Stimulated activated CD8-positive, alpha-beta memory T cell treated with anti-CD3 and anti-CD28 coated beads, Interleukin-7, amount 100 ng/mL, for 24 hours (primary cell): ENCODE measurements at places on chromosomes 16 and 17.
A peak's percentile ranks its signal among the peaks of the same experiment; 100 is the strongest.

DNA sequence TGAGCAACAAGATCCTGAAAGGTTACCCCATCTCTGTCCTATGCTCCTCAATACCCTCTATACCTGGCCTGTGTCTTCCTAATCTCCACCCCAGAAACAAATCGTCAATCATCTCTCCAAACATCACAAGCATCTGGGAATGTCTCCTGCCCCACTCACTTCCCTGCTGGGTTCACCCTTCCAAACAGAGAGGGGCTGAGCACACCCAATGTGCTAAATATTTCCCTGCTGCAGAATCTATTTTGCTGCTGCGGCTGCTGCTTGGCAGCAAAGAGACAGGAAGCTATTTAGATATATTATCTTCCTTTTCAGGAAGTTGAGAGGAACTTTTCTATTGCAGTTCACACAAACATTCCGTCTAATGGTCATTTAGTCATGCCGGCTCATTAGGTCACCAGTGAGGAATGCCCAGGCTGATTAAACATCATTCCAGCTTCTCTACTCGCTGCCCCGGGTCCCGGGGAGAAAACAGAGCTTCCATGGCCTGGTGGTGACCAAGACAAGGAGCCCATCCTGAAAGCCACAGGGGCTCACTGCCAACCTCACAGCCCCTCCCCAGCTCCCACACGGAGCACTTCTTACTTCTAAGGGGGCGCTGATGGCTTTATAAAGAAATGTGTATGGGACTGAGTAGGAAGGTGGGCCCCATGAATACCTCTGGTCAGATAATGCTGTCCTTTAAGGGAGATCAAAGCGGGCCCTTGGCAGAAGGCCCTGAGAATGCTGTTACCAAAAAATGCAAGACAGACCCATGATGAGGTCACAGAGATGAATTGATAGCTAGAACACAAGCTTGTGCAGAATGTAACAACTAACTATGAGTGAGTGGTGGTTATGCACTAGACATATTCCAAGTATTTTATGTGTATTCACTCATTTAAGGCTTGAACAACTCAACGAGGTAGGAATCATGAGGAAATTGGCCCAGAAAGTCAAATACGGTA, 218.3 kb downstream of the SOX9 start:
- DNase-seq, result no peak

- DNase-seq, result no peak
Observed at GRCh38 chr16:22300427-22301071, 3.3 kb downstream of the POLR3E start.

GRCh38 chr16:10871157-10871991, 5.6 kb upstream of the CIITA start:
- peak; percentile 35 for DNase-seq

- DNase-seq, result no peak
Observed at GRCh38 chr16:10202649-10203048, 20.4 kb upstream of the GRIN2A start.

GRCh38 chr16:47571049-47571448, 109.9 kb downstream of the PHKB start:
- no peak for DNase-seq

GRCh38 chr16:1643521-1643920, 31.4 kb downstream of the CRAMP1 start:
- DNase-seq, result no peak

GRCh38 chr17:44352828-44353671, 7.9 kb downstream of the GRN start:
- no peak for DNase-seq

GRCh38 chr17:53844491-53845107, 21.9 kb downstream of the KIF2B start:
- DNase-seq, result no peak

GRCh38 chr16:53091466-53092211, 36.8 kb downstream of the CHD9 start:
- no peak for DNase-seq

GRCh38 chr16:31055613-31056012, 18.4 kb downstream of the ZNF668 start:
- no peak for DNase-seq

DNA sequence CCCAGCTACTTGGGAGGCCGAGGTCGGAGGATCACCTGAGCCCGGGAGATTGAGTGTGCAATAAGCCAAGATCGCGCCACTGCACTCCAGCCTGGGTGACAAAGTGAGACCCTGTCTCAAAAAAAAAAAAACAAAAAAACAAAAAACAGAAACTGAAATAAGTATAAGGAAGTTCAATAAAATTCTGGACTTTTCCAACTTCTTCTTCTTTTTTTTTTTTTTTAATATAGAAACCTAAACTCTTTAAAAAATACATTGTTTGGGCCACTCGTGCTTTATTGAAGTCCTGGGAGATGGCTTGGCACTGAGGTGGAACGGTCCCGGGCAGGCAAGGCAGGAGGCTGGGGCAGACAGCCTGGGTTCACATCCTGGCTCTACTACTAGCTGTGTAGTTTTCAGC, 36.8 kb downstream of the KATNIP start:
- DNase-seq, result no peak

DNA sequence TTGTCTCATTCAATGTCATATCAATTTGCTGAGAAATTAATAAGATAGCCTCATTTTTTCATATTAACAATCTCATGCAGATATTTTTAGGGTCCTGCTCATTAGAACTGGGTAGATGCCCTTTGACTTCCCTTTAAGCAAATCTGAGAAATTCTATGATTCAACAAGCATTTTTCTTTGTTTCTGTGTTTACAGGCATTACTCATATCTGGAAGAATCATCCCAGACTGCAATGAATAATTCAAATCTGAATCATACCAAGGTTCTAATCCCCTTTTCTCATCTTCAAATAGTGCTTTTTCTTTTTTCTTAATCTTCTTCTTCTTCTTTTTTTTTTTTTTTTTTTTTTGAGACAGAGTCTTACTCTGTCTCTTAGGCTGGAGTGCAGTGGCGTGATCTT, 69.2 kb upstream of the KIFC3 start:
- DNase-seq, result no peak

DNA sequence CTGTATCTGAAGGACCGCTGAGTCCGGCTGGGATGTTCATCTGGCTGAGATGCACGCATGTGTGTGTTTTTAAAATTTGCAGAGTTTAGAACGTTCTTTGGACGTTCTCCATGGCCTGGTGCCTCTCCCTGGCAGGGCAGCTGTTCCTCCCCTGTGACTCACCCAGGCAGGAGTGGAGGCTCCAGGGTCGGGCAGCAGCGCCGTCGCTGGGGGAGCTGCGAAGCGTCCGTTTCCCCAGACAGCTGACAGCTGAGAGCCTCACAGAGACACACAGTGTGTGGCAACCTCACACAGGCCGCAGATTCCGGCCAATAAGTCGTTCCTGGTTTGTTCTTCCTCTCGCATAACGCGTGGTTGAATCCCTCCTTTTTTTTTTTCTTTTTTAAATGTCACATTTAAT, 80.6 kb downstream of the OR1D5 start:
- no peak for DNase-seq

- DNase-seq, result no peak
Observed at GRCh38 chr16:11302977-11303376, 21.8 kb upstream of the PRM1 start.

DNA sequence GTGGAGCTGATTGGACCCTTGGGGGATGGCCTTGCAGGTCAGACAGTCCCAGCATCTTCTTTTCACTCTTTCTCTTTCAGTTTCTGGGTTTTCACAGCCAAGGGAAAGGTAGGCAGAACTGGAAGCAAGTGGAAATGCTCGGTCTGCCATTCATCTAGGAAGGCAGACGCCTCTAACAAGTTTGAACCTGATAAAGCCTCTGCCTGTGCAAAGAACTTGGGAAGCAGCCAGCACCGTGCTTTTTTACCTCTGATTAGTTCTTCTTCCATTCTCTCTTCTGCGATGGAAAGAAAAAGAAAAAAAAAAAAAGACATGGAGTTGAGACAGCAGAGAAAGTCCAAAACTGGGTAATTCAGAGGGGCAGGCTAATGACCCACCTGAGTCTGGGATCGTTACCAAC, 997.8 kb upstream of the EEF2KMT start:
- DNase-seq, result no peak

- no peak for DNase-seq
Observed at GRCh38 chr16:14043278-14043677, 27.8 kb upstream of the MRTFB start.

GRCh38 chr17:43438626-43439025, 39.8 kb downstream of the ARL4D start:
- no peak for DNase-seq

DNA sequence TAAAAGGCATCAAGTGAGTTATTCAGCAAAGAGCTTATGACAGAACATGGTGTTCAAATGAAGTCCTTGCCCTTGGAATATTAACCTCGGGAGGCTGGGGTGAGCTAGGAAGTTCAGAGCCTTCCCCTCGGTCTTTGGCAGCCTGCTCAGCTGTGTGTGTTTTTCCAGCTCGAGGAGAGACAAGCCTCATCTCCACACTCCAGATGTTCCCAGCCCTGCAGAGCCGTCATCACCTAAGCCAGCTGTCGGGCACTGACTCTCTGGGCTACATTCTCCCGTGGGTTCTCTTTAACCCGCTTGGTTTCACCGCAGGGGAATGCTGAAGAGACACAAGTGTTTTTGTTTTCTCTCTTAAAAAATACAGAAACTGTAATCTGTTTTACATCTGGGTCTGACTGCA, 47.1 kb downstream of the IRX3 start:
- DNase-seq, result no peak

DNA sequence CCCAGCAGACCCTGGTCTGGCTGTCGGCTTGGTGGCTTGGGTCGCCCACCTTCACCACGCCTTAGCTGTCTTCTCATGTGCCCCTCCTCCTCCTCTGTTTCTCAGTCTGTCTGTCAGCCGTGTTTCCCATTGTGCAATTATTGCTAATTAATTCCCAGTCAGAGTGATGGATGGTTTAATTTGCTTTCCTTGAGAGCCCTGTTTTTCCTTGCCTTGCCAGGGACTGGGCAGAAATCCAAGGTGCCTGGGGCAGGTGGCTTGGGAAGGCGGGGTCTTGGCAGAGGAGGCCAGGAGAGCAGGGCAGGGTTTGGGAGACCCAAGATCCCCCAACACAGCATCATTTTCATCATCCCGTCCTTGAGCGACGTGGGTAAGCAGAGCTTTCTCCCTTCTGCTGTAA, 21.3 kb downstream of the NECAB2 start:
- DNase-seq, result no peak

- DNase-seq, result no peak
Observed at GRCh38 chr17:49290690-49291359, 60.2 kb upstream of the PHOSPHO1 start.

- no peak for DNase-seq
Observed at GRCh38 chr17:16298140-16298662, 55.1 kb downstream of the CENPV start.

DNA sequence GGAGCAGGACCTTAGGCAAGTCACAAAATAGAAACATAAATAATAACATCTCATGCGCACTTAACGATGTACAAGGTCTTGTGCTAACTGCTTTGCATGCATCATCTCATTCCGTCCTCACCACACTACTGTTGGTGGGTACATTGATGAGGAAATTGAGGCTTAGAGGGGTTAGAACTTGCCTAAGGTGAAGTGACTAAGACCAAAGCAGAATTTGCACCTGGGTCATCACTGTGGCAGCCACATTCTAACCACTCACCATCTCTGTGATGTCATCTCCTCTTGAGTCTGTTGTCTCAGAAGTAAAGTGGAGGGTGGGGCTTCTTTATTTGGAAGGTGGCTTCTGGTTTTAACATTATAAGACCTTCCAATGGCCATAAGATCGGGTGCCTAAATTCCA, 20.4 kb upstream of the TRIM25 start:
- DNase-seq, result no peak

DNA sequence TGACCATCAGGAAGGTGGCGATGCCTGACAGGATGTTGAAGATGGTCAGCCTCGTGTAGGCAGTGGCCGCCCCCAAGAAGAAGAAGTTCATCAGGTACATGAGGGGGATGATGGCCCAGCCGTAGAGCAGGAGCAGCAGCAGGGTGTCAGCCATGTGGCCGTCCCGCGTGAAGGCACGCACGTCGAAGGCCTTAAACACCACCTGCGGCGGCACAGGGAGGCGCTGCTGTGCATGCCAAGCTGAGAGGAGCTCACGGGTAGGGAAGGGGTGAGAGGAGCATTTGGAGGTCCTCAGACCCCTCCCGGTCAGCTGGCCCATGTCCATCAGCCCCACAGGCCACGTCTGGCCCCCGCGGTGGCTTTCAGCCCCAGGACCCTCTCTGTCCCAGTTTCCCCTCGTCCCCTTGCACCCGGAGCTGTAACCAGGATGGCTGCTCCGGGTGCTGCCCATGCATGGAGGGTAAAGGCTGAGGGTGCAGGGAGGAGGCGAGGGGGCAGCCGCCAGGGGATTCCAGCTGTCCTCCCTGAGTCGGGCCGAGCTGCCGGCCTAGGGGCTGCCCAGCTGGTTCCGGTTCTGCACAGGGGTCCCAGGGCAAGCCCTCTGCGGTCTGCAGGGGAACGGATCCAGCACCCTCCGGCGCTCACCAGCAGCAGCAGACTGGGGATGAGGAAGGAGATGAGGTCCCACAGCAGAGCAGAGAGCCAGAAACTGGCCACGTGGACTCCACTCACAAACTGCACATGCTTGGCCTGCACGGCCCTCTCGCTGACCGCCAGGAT, 17.1 kb upstream of the RNPS1 start:
- DNase-seq, result no peak

DNA sequence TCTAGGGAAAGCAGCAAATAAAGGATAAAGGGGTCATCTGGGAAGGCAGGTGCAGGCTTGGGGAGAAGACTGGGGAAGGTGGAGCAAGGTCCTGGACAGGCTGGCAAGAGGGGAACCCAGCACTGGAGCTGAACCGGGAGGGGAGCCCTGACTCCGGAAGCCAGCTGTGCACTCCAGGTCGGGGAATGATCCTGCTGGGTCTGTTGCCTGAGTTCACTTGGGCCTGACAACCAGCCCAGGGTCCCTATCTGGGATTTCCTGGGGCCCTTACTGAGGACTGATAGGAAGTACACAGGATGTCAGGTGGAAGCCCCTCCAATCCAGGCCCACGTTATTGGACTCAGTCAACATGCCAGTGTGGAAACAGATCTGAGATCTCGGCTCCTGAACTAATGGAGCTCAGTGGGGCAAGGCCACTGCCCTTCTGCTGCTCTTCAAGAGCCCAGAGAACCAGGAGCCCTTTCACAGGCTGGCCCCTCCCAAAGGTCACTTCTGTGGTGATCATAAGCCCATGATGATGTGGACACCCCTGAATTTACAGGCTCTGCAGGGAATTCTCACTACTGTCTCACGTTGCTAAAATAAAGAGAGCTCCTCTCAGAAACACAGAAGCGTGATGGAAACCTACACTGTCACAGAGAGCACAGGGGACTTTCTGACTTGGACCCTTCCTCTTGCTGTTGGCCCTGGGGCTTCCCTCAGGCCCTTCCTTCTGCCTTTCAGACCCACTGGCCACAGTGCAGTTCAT, 19.9 kb upstream of the PITPNM3 start:
- DNase-seq, result no peak

- DNase-seq, result no peak
Observed at GRCh38 chr16:72241008-72241407, 69.1 kb upstream of the PMFBP1 start.

GRCh38 chr16:67843343-67843765, 1.2 kb downstream of the THAP11 start:
- no peak for DNase-seq

DNA sequence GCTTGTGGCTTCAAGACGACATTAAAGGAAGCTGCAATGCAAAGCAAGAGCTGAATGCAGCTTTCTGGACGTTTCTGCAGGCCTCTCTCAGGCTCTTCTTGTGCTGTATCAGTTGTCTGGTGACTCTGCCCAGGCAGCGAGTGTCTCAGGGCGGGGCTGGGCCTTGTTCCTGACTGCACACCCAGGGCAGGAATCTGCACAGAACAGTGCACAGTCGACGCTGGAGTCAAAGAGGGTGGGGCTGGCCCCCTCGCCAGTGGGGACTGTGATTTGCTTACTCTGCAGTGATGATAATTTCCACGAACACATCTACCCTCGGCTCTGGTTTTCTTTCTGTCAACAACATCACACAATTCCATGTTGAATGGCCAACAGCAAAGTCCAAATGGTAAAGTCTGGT, 60.7 kb downstream of the IRF8 start:
- no peak for DNase-seq
